IPS DF 6.9 (cell line): ENCODE measurements at places on chromosomes 4 and X.

DNA sequence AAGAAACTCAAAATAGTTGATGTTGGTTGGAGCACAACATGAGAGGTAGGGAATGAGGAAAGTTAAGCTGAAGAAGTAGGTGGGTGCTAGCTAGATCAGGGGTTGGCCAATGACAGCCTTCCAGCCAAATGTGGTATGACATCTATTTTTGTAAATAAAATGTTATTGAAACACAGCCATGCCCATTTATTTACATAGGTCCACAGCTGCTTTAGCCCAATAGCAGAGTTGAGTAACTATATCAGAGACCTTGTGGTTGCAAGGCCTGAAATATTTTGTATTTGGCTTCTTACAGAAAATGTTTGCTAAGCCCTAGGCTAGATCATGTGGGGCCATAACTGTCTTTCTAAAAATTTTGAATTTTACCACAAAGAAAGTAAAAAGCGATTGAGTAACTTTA lies 234.9 kb upstream of the CTSO start:
- no peak for DNase-seq

GRCh38 chr4:13219971-13220370 lies 264.2 kb downstream of the RAB28 start:
- DNase-seq: no peak

DNA sequence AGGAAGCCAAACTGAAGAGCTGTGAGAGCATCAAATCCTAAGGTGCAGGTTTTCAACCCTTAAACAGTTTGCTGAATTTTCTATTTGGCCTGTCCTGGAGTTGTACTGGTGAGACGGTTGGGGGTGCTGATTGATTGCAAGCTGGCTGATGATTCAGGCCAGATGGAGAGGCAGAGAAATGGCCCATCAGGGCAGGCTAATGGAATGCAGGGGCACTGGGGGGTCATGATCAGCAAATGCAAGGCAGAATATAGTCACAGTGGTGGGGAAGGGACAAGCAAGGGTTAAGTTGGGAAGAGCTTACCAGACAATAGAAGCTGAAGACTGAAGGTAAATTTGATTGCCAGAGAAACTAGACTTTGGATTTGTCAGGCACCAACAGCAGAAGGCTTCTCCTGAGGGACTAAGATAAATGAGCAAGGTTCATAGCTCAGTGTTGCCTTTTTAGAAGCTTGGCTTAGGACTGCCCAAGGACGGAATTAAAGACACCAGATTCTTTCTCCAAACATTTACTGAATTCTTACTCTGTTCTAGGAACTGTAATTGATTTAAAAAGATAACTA lies 4.3 kb upstream of the AADAT start:
- no peak for DNase-seq

DNA sequence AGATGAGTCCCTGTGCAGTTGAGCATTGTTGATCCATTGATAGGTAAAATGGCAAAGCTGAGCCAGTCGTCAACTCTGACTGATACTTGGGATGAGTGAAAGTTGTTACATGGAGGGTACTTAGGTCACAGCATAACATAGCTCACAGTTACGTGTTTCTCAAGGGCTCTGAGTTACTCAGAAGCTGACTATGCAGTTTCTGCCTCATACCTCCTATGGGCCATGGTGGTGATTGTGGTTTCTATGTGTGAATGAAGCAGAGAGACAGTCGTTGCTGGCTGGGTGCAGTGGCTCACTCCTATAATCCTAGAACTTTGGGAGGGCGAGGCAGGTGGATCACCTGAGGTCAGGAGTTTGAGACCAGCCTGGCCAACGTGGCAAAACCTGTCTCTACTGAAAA lies 30.8 kb downstream of the FRMPD3 start:
- DNase-seq: no peak

DNA sequence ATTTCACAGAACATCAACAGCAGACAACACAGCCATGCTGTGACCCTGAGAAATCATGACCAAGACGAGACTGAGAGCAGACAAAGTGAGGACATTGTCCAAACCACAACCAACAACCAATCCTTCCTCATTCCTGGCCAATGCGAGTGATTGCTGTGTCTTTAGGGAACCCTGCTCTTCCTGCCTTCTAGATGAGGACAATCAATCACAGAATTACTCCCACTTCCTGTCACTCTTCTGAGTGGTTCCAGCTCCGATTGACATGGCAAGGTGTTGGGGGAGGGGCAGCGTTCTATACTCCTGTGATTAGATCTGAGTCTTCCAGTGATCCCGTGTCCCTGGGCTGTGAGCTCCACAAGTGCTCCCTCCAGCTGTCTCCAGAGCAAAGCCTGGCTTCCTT lies 227.8 kb downstream of the STIM2 start:
- no peak for DNase-seq

DNA sequence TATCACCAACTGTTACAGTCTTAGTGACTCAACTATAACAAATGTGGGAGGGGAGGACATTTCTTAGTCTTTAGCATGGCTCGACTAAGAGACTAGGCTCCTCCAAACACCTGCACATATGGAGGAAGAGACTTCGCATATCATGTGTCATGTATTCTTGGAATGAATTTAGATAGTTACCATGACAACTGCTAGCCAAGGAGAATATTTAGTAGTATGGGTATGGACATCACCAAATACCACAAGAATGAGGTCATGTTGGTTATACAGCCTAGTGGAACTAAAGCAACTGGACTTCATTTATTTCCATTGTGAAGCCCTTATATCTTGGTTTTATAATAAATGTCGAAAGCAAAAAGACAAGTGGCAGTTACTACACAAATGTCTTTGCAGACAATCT lies 512.3 kb downstream of the CFAP47 start:
- no peak for DNase-seq

DNA sequence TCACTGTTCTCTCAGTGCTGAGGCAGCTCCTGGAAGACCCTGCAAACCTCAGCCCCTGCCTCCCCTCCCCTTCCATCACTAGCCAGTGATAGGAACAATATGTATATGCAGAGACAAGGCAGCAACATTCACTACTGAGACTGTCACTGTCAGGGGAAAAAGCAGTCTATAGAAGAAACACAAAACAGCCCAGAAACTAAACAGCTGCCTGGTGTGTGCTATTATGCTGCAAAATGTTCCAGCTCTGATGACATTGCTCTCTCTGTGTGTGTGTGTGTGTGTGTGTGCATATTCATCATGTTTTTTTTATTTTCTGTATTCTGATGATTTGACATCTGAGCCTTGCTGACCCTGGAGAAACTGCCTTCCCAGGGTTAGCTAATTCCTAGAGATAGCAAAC lies 147.2 kb downstream of the SPATA18 start:
- DNase-seq: no peak

DNA sequence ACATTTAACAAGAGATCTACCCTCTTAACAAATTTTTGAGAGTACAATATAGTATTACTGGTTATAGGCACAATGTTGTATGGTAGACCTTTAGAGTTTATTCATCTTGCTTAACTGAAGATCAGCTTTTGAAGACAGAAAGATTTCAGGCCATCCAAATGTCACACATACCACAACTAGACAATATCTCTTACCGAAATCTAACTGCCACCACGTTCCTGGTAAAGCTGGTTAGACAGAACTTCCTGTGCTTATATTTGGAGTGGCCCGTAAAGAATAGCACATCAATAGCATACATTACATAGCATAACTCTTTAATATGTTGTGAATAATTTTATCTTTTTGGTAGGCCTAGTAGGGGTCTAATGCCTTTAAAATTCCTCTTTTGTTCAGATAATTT lies 29.8 kb upstream of the ARHGEF6 start:
- DNase-seq: no peak

- DNase-seq: no peak
Observed at GRCh38 chrX:68835468-68835867, 6.6 kb downstream of the EFNB1 start.

- DNase-seq: no peak
Observed at GRCh38 chrX:129006491-129006890, 516.8 kb downstream of the SMARCA1 start.

- DNase-seq: no peak
Observed at GRCh38 chrX:139508099-139508498, 22.4 kb upstream of the F9 start.

- no peak for DNase-seq
Observed at GRCh38 chr4:144905286-144905685, 192.7 kb downstream of the ANAPC10 start.

DNA sequence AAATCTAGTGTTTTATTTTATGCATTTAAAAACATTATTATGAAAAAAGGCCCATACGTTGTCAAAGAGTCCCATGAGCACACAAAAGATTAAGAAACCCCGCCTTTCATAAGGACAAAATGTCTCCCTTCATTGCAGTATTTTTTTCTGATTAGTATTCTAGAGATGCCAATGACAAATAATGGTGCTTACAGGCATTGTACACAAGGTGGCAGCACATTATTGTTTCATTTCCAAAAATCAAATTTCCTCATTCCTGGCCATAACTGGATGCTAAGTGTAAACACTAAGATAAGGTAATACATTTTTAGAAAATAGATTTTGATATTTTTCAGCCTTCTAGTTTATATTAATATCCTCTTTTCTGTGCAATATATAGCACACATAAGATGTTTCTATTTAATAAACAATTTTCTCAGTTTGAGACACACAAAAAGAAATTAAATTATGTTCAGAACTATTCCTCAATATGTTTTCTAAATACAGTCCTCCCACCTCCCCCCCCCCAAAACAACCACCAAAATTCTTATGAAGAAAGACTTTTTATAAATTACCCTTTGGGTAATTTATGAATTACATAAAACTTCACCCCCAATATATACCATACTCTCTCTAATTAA lies 47.7 kb downstream of the TIGD2 start:
- DNase-seq: no peak

DNA sequence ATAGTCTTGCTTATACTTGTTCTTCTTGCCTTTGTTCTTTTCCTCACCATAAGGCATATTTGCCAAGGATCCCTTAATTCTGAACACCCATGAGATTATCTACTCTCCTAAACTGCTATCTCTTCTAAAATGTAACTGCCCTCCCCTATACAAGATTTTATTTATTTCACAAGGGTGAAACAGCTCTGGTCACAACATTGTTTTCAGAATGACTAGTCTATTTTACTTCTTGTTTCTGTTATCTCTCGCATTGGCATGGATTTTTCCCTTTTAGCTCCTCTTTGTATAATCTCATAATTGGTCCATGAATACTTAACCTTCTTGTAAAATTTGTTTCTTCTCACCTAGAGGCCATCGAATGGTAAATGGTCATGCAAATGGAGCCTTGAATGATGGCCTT lies 17.2 kb upstream of the COL25A1 start:
- DNase-seq: no peak

- no peak for DNase-seq
Observed at GRCh38 chrX:131828482-131828881, 194.6 kb upstream of the STK26 start.

- DNase-seq: no peak
Observed at GRCh38 chrX:24927372-24927771, 88.4 kb downstream of the ARX start.

DNA sequence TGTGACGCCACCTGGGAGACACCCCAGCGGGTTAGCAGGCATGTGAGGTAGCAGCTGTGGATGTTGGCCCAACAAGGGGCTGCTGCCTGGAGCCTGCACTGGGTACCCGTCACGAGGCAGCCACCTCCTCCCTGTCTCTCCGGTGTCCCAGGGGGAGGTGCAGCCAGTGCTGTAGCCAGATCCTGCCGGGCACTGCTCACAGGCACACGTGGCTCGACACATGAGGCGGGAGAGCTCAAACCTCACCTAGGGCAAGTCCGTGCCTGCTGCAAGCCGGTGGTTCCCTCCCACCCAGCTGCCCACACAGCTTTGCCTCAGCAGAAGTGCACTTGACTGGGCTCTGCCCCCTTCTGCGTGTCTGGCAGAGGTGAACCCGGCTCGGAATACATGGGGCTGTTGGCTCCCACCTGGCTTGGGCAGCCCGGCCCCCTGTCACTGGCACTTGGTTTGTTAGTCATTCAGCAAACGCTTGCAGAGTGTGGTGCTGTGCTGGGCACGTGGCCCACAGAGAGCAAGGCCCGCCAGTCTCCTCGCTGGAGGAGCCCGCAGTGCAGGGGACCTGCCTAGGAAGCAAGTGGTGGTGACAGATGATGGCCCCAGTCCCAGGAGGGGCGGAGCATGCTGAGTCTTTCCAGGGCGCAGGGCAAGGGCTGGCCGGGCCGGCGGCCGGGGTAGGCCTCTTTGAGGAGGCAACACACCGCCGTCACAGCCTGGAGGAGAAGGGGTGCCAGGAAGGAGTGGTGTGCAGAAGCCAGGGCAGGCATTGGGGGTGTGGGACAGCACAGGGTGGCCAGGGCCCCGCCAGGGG lies 10.1 kb upstream of the SH3TC1 start:
- no peak for DNase-seq

GRCh38 chrX:916230-916599 lies 285.6 kb downstream of the SHOX start:
- no peak for DNase-seq

DNA sequence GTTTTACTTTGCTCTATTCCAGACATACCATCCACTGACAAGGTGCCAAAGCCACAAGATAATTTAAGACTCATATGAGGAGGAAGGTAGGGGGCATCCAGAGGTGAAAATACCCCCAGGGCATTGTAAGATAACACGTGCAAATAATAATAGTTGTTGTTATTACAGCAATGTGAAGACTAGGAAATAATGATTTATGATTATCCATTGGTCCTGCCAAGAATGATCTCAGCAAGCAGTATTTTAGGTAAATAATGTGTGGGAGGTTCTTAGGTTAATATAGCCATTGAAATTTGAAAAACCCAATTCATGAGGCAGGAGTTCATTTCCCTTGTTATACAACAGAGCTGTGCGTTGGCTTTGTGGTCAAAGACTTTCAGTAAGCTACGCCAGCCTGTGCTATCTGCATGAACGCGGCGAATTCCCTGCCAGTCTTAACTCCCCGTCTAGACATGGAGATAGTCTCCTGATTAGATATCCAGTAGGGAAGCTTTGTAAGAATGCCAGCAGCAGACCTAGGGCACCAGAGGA lies 47.2 kb upstream of the MXRA5 start:
- DNase-seq: no peak

- DNase-seq: no peak
Observed at GRCh38 chrX:132591719-132592275, 103.0 kb upstream of the MBNL3 start.

- no peak for DNase-seq
Observed at GRCh38 chr4:123676890-123677229, 280.3 kb downstream of the SPRY1 start.

GRCh38 chr4:84966382-84967242 lies at the start of gene WDFY3:
Gene WDFY3, minus strand, starts transcription at chr4:84966690. Its CDS starts 106,099 bp downstream, at chr4:84860591.
- DNase-seq: peak; percentile 73
